CD4-positive, alpha-beta memory T cell (primary cell): ENCODE measurements at places on chromosomes 6 and 20. TPM values are rescaled to one million over a fixed set of nuclear protein-coding genes. Genes with fewer than 3 reads are reported as not detected.

GRCh38 chr6:130833569-130833968 lies 6.4 kb downstream of the SMLR1 start:
- DNase-seq: no peak
- no peaks in the 10 kb centered on the region for H3K36me3 ChIP-seq
- no peak overlapping the region for H3K27ac ChIP-seq
- no peaks in the 10 kb centered on the region for H3K4me1 ChIP-seq

DNA sequence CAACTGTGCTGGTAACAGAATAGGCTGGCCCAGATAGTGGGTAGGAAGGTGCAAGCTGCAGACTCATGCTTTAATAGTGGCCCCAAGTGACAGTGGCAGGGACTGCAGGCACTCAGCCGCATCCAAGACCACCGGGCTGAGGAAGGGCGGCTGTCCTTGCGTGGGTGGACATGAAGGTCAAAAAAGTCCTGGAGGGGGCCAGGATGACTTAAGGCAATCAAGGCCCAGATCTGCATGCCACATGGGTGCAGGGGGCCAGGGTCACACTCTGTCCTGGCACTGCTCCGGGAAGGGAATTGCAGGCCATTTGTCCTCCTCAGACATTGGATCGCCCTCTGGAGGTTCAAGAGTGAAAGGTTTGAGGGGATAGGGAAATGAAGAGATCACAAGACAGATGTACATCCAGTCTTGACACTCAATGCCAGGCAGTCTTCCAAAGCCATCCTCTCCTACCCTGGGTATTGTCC lies 10.4 kb upstream of the VNN2 start:
- no peak overlapping the region for H3K27ac ChIP-seq
- no peaks in the 10 kb centered on the region for H3K27me3 ChIP-seq
- H3K36me3 ChIP-seq: no peaks in the 10 kb centered on the region
- H3K4me1 ChIP-seq: peaks cover 9% of the 10 kb centered on the region
- no peak for DNase-seq

DNA sequence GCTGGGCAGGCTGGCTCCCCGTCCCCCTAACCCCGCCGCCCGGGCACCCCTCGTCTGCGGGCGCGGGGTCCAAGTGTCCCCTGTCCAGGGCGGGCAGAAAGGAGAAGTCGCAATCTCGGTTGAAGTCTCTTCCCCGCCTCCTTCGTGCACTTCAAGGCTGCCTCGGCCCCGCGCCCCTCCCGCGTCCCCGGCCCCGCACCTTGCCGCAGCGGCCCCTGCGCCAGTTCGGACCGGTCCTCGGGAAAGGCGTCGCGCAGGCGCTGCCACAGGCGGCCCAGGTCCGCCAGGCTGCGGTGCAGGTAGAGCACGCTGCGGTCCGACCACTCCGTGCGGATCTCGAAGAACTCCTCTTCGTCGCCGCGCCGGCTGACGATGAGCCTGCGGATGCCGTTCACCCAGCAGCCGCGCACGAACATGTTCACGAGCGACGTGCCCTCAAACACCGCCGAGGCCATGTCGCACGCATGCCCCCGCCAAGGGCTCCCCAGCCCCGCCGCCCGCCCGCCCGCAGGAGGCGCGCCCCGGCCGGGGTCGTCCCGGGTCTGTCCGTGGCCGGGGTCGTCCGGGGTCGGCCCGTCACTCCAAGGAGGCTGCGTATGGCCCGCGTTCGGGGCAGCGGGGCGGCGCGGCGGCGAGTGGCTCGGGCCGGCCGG lies at the start of gene PXDC1:
Gene PXDC1 (minus strand): TSS at position 637 of the 653 bp plus-strand sequence. CDS start 182 bp downstream, at position 455.
- peak within 1 kb of the TSS; percentile 38 for H3K4me3 ChIP-seq
- peaks cover 11% of the 10 kb centered on the region for H3K4me1 ChIP-seq
- DNase-seq: peak; percentile 42
- H3K27ac ChIP-seq: no peak within 1 kb of the TSS
- no peaks in the 10 kb centered on the region for H3K27me3 ChIP-seq

DNA sequence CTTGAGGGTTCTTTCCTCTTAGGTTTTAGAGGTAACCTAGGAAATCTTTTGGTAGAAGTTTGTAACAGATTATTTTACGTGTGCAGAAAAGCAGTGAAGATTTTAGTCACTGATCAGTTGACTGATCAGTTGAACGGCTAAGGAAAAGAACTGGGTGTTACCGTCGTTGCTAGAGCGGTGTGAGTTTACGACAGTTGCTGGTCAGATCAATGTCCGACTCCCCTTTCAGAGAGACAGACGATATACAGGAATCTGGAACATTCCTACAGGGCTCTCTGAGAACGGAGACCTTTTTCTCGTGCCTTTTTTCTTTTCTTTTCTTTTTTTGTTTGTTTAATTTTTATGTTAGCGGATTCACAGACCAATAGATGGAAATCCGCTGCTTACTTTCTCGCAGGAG lies 132.1 kb upstream of the ZNF184 start:
- H3K36me3 ChIP-seq: no peaks in the 10 kb centered on the region
- no peak for DNase-seq
- peaks cover 32% of the 10 kb centered on the region for H3K27me3 ChIP-seq
- peaks cover 23% of the 10 kb centered on the region for H3K4me1 ChIP-seq
- H3K27ac ChIP-seq: no peak overlapping the region
- H3K4me3 ChIP-seq: no peak overlapping the region

DNA sequence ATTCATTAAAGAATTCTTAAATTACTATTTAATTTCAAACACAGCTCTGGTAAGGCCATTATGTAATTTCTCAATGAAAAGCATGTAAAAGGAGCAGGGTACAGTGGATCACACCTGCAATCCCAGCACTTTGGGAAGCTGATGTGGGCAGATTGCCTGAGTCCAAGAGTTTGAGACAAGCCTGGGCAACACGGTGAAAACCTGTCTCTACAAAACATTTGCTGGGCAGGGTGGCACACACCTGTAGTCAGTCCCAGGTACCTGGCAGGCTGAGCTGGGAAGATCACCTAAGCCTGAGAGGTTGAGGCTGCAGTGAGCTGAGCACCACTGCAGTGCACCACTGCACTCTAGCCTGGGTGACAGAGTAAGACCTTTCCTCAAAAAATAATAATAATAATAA lies 37.4 kb downstream of the MDN1 start:
- H3K27ac ChIP-seq: no peak overlapping the region
- no peaks in the 10 kb centered on the region for H3K4me1 ChIP-seq
- no peak for DNase-seq
- no peaks in the 10 kb centered on the region for H3K27me3 ChIP-seq

DNA sequence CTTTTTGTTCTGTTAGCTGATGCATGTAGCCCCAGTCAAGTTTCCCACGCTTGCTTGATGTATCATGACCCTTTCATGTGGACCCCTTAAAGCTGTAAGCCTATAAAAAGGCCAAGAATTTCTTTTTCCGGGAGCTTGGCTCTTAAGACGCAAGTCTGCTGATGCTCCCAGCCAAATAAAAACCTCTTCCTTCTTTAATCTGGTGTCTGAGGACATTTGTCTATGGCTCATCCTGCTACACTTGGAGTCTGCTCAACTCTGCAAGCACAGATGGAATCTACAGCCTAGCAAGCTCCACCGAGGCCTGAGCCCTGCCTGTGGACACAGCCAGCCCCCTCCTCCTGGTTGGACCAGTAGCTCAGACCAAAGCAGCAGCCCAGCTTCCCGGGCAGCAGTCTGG lies 3.4 kb downstream of the CST2 start:
- no peak overlapping the region for H3K4me3 ChIP-seq
- H3K36me3 ChIP-seq: no peaks in the 10 kb centered on the region
- no peak for DNase-seq
- H3K27me3 ChIP-seq: no peaks in the 10 kb centered on the region
- no peak overlapping the region for H3K27ac ChIP-seq

SLC22A2 gene
- not detected for total RNA-seq

NEU1 gene
- total RNA-seq: 21.1 TPM

ZC3H12D gene
- 91.5 TPM for total RNA-seq

TRMT11 gene
- total RNA-seq: 30.8 TPM

GPX5 gene
- not detected for total RNA-seq

OSTM1 gene
- 55.6 TPM for total RNA-seq
